ENCODE measurements at places on chromosomes 1 and 21.

- peak; percentile 55 for DNase-seq
These were observed 72.2 kb upstream of the SELENON start for GRCh38 chr1:25727635-25728286.

GRCh38 chr1:30823627-30823968, 66.0 kb upstream of the LAPTM5 start:
- DNase-seq, result no peak

GRCh38 chr1:19028110-19028509, 71.6 kb upstream of the IFFO2 start:
- peak; percentile 58 for DNase-seq

- DNase-seq, result no peak
These were observed 178.1 kb downstream of the ZP4 start for GRCh38 chr1:237712586-237713157.

DNA sequence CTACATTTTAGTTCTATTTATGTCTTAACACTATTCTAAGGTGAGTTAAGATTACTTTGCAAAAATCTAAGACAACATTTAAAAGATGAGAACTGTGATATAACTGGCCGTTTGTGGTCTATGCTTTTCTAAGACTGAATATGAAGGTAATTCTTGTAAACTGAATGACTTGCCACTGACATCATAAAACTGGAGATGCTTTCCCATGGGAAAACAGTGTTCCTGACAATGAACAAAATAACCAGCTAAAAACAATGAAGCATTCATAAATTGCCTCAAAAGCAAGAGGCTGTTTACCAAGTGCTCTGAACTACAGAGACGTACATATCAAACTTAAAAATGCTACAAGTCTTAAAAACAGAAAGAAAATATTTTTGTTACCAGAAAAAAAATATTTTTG, 54.7 kb downstream of the APP start:
- DNase-seq, result no peak

- peak; percentile 39 for DNase-seq
These were observed 77.4 kb downstream of the DESI2 start for GRCh38 chr1:244730153-244730933.

Data from COR-L47 (cell line).